ENCODE measurements at places on chromosomes 3 and 15.

- DNase-seq = no peak
Observed at GRCh38 chr15:69677403-69677802, 224.8 kb downstream of the RPLP1 start.

- no peak for DNase-seq
Observed at GRCh38 chr3:60053526-60054265, 1003.9 kb upstream of the CFAP20DC start.

DNA sequence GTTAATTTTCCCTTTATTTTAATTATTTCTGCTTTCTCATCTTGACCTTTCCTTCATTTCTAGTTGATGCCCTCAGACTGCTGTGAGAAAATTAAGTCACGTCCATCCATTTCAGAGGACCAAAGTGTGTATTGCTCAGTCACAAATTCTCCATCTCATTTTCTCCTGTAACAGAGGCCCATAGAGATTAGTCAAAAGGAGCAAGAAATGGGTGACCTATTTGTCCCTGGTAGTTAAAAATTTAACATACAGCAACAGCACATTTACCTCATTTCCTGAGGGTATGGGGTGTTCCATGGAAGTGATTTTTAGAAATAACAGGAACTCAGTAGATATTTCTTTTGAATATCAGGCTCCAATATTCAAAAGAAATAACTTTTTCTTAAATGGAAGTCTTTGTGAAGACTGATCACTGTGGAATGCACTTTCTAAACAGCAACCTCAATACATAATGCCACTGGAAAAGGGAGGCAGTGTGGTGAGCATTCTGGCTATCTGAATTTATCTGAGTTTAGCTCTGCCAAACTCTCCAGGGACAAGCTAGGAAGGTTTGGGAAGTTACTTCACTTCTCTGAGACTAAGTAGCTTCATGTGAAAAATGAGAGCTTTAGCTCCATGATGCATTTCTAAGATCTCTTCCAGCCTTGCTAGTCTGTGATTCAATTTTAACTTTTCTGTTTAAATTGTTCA lies 808.2 kb downstream of the SQOR start:
- DNase-seq = no peak

- peak; percentile 33 for DNase-seq
Observed at GRCh38 chr3:148992027-148992634, 791 bp downstream of the GYG1 start.

DNA sequence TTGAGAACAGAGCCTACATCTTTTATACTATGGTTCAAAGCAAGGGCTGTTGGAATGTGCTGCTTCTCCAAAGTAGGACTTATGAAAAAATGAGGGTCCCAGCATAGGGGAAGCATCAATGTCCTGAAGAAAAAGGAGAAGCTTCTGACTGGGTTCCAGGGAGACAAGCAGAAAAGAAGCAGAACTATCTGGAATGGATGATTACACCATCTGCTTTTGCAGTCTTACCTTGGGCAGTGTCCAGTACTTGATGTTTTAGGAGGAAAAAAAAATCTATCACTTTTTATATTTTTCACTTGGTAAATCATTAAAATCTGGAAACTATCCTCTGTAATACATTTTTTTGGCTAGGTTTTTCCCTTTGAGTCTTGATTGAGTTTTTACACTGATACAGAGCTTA lies 57.9 kb upstream of the DPH6 start:
- DNase-seq = no peak

DNA sequence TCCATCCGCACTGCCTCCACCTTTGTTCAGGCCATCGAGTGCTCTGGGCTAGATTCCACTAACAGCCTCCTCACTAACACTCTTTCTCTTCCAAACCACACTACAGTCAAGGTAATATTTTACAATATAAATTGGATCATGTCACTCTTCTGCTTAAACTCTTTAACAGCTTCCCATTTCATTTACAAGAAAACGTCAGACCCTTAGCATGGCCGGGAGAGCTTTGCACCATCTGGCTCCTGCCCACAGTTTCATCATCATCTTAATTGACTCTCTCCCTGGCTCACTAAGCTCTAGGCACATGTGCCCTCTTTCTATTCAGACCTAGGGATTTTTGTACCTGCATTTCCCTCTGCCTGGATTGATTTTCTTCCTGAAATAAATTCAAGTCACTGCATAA lies 354.7 kb downstream of the FGF12 start:
- DNase-seq = no peak

- DNase-seq = no peak
Observed at GRCh38 chr15:85710340-85710842, 84.3 kb downstream of the KLHL25 start.

DNA sequence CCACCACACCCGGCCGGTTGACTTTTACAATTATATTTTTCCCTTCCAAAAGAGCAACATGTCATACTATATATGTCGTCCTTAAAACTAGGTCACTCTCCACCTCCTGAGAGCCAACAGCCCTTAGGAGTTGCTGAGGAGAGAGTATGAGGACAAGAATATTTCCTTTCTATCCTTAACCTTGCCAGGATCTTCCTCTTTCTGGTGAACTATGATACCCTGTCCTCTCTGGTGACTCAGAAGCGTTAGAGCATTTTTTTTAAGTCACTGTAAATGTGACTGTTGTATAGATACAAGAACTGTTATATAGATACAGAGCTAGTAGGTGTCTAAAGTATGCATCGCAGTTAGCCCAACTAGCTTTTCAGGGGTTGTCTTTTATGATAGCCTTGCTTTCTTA lies 33.7 kb upstream of the MTHFS start:
- DNase-seq = no peak

DNA sequence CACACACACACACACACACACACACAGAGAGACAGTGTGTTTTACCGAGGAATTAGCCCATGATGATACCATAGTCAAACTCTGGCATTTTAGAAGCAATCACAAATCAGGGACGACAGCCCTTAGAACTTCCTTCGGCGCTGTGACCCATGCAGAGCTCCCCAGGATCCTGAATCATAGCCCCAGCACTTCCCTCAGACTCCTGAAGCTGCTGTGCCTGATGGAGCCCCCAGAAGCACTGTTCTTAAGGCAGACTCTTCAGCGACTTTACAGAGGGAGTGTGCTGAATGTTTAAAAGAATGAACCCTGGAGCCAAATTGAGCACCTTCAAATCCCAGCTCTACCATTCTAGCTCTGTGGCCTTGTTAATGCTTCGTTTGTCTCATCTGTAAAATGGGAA lies 89.3 kb upstream of the LIPC start:
- no peak for DNase-seq

GRCh38 chr3:16494814-16495431 lies 18.6 kb downstream of the RFTN1 start:
- DNase-seq = no peak

DNA sequence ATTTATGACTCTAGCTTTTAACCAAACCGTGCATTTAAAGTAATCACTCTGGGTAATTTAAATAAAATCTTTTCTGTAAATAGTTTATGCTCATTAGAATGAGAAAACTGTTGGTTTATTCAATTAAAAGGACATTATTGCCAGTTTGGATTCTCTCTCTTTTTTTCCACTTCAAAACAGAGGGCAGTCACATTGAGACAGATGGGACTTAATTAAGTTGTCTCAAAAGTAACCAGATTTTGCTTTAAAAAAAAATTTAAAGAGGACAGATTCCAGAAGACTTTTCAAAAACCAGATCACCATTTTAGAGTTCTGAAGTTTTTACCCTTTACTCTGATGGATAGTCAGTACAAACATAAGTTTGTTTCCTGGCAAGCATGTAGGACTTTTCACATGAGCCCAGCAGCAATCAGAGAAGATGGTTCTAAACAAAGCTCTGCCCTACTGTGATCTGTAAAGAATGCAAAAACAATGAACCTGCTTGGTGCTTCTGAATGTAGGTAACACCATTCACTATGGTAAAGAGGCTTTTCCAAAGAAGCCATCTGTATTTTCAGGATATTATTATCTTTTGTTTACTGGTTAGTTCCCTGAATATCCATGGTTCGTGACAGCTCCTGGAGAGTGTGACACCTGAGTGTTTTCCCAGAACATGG lies 136.2 kb downstream of the LRTM1 start:
- no peak for DNase-seq

GRCh38 chr3:137385922-137386321 lies 378.2 kb upstream of the SOX14 start:
- DNase-seq = no peak

- DNase-seq = no peak
Observed at GRCh38 chr3:12394569-12395271, 89.6 kb upstream of the TSEN2 start.

DNA sequence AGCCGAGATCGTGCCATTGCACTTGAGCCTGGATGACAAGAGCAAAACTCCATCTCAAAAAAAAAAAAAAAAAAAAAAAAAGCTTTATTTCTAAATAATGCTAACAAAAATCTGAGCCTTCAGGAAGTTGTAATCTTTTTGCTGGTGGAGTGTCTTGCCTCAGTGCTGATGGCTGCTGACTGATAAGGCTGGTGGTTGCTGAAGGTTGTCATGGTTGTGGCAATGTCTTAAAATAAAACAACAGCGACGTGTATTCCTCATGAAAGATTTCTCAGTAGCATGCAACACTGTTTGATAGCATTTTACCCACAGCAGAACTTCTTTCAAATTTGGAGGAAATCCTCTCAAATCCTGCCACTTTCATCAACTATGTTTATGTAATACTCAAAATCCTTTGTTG lies 77.4 kb upstream of the PTPRG start:
- no peak for DNase-seq

DNA sequence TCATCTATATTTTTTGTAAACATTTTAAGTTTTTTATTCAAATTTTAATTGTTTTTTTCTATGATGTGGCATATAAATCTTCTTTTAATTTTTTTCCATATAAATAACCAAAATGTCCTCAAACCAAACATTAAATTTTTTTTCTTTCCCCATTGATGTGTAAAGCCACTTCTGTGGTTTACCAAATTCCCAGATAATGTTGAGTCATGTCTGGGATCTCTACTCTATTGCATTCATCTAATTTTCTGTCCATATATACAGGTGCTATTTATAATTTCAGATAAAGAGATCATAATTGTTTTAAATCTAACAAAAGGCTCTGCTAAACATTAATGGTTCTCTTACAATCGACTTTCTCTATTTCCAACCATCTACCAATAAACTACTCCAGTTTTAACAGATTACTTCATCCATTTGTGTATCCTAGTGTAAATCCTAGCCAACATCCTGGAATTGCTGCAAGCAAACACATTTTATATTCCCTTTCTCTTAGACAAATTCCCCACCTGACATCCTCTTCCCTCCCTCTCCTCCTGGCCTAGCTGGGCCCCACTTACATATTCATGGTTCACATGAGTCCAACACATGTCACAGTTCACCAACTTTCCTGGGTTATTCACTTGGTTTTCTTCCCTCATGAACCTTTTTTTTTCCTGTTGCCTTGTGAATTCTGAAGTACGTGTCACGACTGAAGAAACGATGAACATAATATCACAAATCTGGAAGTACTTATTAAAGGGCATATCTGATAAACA lies 368.0 kb upstream of the AGTR1 start:
- DNase-seq = no peak

DNA sequence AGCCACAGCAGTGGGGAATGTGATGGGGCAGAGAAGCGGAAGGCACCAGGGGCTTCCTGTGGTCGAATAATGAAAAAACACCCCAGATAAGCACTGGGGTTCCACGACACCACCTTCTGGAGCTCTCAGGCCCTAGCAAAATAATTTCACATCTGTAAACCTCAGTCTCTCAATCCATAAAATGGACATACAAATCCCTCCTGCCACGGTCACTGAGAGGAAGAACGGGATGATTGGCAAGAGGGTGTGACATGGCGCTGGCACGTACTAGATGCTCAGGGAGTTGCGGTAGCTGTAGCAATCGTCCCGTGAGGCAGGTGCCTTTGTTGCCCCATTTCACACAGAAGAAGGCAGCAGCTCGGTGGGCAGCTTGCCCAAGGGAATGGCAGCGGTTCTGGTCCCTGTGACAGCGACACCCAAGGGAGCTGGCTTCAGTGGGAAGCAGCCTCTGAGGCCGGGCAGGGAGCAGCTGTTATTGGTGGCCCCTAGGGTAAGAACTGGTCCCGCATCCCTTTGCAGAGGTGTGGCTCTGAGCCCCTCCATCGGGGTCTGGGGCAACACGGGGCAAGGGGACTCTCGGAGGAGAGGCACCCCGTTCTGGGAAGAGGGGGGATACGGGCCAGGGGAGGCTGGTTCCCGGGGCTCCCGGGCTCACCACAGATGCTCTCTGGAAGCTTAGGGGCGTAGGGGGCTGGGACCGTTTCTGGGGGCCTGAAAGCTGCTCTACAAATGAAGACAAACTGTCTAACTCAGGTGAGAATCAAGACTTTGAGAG lies 114.0 kb upstream of the ALDH1A3 start:
- no peak for DNase-seq

- no peak for DNase-seq
Observed at GRCh38 chr3:85271911-85272310, 313.1 kb downstream of the CADM2 start.

GRCh38 chr3:27758083-27758482 lies 36.0 kb upstream of the EOMES start:
- DNase-seq = no peak

- no peak for DNase-seq
Observed at GRCh38 chr3:39903253-39903652, 93.8 kb downstream of the MYRIP start.

- DNase-seq = no peak
Observed at GRCh38 chr3:16932877-16933276, 48.1 kb downstream of the PLCL2 start.

DNA sequence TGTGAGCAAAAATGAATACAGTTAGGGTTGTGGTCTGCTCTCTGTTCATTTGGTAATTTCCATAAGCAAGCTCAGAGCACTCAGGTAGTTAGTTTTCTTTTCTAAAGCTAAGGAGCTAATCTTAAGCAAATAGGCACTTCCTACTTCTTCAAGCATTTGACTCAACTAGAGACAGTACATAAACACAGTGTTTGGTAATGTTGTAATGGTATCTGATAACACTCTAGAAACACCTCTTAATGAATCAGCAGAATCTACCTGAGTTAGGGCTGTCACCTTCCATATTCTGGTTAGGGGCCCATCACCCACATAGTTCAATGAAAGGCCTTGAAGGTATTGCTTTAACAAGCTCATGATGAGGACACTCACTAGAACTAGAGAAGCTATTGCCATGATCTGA lies 83.1 kb downstream of the PLCH1 start:
- no peak for DNase-seq

GRCh38 chr3:187445356-187445755 lies 77.2 kb downstream of the RTP4 start:
- no peak for DNase-seq

DNA sequence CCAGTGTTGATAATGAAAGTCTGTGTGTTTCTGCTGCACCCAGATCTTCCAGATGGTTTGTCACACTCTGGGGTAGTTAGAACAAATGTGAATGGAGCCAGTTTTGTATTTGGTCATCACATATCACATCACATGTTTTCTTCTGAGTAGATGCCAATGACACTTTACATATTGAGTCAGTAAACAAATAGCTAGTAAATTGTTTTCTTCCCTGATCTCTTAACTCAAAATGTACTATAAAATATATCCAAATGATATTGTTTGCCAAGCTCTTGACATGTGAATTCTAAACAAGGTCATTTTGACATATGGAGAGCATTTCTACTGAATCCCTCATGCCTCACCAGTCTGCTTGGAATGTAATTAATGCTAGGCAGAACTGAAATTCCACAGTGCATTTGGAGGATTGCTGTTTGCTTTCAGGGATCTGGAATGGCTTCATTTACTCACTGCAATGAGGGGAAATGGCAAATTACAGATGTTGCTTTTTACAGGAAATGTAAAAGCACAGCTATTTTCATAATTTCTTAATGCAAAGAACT lies 45.0 kb downstream of the PDHB start:
- peak; percentile 20 for DNase-seq

Data from frontal cortex (tissue), 4 donors.